ENCODE measurements at places on chromosomes 12 and 14.

- DNase-seq: no peak
Observed at GRCh38 chr12:102797528-102797927, 119.5 kb downstream of the PAH start.

- DNase-seq: no peak
Observed at GRCh38 chr12:48419116-48419935, 53.0 kb upstream of the ANP32D start.

- no peak for DNase-seq
Observed at GRCh38 chr14:53032838-53033390, 82.1 kb upstream of the FERMT2 start.

DNA sequence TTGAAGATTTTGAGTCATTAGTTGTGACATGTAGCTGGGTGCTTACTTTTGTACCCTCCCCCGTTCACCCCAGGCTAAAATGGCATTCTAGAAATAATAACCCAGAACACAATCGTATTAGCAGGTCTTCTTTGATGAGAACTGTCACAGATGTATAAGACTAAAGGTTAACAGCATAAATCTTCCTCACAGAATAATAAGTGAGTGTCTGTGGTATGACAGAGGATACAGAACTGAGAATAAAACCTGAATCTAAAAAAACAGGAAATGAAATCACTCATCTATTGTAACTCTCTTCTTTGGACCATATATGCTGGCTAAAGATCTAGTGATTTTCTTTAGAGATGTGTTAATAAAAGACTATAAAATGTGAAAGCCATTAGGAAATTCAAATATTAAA lies 746.6 kb downstream of the LRFN5 start:
- no peak for DNase-seq

- no peak for DNase-seq
Observed at GRCh38 chr12:26939953-26940352, 1.7 kb downstream of the FGFR1OP2 start.

DNA sequence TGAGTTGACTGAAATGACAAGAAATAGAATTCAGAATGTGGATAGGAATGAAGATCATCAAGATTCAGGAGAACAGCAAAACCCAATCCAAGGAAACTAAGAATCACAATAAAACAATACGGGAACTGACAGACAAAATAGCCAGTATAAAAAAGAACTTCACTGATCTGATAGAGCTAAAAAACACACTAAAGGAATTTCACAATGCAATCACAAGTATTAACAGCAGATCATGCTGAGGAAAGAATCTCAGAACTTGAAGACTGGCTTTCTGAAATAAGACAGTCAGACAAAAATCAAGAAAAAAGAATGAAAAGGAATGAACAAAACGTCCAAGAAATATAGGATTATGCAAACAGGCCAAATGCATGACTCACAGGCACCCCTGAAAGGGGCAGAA lies 15.3 kb upstream of the OR5AU1 start:
- no peak for DNase-seq

DNA sequence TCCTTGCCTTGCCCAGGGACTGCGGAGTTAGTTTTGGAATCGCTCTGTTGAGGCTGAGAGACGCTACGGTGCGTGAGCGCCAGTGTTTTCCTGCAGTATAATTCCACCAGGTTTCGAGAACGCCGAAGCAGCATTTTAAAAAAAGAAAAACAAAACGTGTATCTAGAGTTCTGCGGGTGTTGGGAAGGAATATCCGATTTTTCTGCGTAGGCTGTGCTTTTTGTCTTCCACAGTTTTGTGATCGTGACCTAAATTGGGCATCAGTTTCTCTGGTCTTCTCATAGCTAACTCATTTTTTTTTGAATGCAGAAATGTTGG lies 778 bp downstream of the DNM1L start:
- DNase-seq: no peak

DNA sequence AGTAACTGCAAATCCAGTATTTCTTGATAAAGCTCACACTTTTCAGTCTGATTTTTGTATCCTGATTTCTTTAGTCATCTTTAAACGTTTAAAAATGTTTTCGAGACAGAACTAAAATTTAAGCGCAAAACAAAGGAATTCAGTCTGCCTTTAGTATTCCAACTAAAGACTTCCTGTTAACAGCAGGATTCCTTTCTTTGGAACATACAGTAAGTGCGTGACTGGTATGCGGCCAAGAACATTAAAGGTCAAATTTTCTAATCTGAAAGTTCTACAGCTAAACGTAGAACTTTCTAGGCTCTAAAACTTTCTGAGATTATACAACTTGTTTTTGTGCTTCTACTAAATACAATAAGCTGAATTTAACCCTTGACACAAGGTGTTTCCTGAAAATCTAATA lies 9.9 kb downstream of the SAV1 start:
- no peak for DNase-seq

GRCh38 chr12:8493084-8493483 lies 20.2 kb upstream of the CLEC4D start:
- no peak for DNase-seq

- DNase-seq: no peak
Observed at GRCh38 chr12:18320036-18320617, 58.8 kb downstream of the PIK3C2G start.

DNA sequence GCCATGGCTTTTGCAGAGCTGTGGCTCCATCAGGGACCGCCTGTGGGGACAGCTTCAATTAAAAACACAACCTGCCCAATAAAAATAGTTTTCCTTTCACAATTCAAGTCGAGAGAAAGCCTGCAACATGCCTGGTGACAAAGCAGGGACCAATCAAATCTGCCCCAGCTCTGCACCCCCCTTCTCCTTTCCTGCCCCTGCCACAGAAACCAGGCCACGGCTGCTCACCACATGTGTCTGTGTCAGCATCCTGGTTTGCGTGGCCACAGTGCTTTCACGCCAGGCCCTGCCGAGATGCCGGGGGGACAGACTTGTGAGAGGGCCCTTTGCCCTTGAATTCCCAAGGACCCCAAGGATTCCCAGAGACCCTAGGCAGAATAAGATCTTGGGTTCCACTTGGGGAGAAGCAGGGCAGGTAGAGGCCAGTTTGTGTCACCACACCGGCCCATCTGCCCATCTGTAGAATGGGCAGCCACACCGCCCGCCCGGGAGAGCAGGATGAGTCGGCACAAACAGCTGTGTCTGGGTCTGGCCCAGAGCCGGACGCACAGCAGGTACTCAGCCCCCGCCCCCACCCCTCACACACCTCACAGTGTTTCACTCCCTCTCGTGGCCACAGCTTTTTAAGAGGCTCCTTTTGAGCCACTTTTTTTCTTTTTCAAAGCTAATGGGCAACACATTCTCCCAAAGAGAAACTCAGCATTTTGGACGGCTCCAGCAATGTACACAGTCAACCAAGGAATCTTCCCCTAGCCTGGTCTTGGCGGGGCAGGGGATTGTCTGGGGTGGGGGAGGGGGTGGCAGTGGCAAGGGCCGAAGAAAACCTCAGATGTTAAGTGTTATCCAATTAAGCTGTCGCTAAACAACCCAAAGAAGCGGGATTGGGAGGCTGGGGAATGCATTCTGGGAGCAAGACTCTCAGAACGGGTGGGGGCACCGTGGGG lies 41.5 kb downstream of the BCL11B start:
- DNase-seq: peak; percentile 81

DNA sequence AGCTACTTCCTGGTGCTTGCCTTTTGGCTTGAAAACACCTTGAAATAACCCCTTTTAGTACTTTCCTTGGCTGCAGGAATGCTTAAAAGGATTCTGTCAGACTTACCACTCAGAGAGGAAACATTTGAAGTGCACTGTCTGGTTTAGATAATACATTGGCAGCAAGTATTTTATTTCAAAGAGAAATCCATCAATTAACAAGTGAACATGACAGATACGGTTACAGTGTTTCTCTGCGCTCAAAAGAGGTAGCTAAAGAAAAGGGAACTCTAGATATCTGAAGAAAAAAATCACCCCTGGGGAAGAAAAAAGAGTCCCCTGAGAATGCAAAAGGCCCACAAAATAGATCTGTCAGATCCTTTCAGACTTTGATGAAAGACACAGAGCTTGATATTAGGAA lies 421.9 kb downstream of the LRFN5 start:
- DNase-seq: no peak

GRCh38 chr12:64404470-64405256 lies 471 bp downstream of the XPOT start:
- DNase-seq: peak; percentile 56

GRCh38 chr12:6204533-6205143 lies 4.4 kb downstream of the CD9 start:
- no peak for DNase-seq

- no peak for DNase-seq
Observed at GRCh38 chr14:36582874-36583241, 444 bp upstream of the NKX2-8 start.
